ENCODE measurements at places on chromosomes 7 and 10.

GRCh38 chr10:73968098-73968521 lies 29.8 kb upstream of the VCL start:
- no peak for DNase-seq

GRCh38 chr10:131758062-131758938 lies 142.5 kb upstream of the PPP2R2D start:
- no peak for DNase-seq

- DNase-seq, result no peak
These were observed 27.6 kb upstream of the C10orf71 start for GRCh38 chr10:49271346-49271745.

DNA sequence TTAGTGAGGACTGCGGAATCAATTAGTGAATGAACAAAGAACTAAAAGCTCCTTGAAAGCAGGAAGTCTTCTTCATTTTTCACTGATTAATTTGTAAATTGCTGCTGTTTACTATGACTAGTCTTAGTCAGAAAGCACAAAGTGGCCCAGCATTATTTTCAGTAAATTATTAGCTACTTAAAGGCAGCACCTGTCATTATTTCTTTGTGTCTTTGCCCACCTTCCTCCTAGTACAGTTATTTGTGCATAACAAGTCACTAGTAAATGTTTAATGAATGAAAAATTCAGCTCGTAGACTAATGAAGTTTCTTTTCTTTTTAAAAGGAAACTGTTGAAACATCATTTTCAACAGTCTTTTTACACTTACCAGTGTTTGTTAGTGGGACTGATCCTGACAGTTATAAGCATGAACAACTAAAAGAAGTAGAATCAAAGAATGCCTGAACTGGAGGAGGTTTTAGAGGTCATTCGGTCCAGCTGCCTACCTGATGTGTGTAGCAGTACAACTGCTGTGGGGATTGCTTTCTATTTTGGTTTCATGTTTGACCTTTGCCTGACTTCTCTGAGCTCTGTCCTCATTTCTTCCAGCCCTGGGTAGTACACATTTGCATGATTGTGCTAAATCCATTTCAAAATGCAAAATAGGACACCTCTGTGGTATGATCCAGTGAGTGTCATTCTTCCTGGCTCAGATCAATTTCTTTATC lies 140.0 kb upstream of the PHYHIPL start:
- no peak for DNase-seq

- DNase-seq, result no peak
These were observed 121.6 kb downstream of the OAT start for GRCh38 chr10:124296813-124297788.

DNA sequence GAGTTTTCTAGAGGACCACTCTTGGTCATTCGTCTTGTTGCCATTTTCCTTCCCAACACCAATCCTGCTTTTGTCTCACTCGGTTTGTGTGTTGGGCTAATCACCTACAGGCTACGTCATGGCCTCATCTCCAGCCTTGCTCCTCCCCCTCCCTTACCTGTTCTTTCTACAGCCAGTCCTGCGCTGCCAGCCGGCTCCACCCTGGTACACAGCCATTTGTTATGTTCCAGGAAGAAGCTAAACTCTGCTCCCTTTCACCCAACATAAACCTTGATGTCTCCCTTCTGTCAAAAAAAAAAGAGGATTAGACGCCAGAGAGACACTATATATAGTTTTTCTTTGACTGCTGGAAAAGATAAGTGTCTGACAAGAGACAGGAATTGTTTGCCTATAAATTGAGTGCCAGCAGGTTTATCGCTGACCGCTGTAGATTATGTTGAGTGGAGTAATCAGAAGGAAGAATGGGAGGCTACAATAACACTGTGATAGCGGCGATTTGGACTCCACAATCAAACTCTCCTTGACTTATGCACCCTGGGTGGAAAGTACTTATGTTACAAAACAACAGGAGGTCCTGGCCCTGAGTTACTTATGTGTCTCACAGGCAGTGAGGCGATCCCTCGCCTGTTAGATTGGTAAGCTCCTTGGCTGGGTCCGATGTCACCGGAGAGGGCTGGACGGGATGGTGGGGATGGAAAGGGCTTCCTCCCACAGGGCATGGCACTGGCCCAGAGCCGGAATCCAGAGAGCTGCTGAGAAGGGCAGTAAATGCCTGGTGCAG lies 171.3 kb upstream of the BMPER start:
- DNase-seq, result no peak

DNA sequence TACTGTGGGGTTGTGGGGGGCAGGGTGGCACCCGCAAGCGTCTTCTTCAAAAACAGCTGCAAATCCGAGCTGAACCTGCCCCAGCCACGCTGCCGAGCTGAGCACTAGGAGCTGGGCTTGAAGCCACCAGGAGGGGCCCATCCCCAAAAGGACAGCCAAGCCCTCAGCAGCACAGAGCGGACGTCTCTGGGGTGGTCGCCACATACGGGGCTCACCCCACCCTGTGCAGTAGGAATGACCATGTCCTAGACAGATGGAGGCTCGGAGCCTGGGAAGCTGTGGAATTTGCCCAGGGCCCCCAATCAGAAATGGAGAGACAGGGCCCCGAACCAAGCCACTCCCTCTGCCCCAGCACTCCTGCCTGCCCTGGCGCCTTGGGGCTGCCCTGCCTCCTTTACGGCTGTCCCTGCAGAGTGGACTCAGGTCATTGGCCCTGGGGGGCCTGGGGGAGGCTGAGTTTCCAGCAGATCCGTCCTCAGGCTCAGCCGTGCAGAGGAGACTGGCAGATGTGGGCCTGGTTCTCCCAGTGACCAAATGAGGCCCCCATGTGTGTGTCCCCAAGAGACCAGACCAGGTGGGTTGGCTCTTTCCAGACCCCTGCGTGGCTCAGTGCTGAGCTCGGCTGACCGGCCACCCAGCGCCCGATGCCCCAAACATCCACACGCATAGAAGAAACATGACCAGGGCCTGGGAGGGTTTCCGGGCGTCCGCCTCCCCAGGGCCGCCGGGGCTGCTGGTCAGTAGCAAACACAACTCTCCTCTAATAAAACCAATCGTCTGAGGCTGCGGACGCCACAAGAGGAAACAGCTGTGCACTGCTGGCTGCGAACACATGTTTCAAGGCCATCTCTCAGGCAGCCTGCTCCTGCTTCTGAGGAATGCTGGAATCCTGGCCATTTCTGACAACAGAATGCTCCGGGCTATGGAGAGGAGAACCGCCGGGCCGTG lies 54.9 kb downstream of the PDGFA start:
- DNase-seq, result no peak

DNA sequence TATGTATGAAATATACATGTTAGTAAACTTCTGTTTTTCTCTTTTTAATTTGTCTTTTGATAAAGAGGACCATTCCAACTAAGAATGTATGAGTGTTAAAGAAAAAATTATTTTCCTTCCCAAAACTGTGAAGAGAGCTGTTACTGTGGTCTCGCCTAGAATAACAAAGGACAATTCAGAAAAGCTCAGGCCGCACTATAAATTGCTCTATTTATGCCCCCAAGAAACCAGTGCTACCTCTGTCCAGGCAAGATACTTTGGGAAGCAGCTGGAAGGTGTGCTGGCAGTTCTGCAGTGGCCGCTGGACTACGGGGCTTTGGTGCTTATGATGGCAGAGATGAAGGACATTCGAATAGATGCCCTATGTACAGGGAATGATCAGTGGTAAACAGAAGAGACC lies 252.1 kb downstream of the DOCK4 start:
- no peak for DNase-seq

- no peak for DNase-seq
These were observed 42.7 kb downstream of the GBF1 start for GRCh38 chr10:102287991-102288390.

DNA sequence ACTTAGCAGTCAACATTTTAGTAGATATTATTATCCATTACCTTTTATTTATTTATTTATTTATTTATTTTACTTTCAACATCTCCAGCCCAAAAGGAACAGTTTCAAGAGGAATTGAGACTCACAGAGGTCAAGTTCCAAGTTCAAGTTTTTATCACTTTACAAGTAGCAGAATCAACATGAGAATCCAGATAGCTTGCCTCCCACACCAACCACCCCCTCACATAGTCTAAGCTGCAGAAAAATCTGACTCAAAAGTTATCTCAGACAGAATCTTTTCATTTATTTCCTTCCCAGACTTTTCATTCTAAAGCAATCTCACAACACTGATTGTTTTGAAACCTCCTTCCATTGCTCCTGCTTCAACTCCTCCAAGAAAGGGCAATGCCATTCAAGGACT lies 129.6 kb downstream of the GRM3 start:
- no peak for DNase-seq

DNA sequence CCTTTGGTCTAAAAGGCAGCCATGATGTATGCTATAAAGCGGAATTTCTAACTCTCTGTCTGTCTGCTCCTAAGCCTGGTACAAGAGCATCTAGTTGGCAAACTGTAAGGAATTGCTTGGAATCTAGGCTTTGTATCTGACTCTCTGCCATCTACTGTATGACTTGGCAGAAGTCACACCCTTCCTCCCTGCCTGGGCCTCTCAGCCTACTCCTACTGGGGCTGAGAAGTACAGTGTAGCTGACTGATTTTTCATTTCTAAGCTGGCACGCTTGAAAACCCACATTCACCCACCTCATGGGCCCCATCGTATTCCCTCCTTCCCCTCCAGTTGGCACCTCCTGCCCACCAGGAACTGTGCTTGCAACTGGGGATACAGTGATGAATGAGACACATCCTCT lies 435.2 kb downstream of the PLXNA4 start:
- DNase-seq, result no peak

DNA sequence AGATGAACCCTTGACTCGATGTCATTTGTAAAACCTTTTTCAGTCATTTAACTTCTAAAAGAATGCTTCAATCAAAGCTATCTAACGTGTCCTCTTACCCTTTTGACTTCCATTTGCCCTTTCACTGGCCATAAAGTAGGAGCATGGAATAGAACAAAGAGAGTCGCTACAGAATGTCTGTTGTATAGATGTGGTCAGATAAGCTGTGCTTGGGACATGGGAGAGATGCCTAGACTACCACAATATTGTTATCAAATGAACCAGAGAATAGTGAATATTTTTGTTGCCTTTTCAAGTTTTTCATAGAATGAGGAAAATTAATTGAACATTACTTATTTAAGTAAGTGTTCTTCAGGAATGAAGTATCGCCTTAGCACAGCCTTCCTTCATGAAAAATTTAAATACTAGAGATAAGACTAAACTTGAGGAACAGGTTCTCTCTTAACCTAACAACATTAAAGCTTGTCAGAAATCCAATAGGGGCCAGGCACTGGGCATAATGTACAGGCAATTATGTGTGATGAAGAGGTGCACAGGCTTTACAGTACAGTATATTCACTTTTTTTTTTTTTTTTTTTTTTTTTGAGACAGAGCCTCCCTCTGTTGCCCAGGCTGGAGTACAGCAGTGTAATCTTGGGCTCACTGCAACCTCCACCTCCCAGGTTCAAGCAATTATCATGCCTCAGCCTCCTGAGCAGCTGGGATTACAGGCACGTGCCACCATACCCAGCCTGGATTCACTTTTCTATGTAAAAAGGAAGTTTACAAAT lies 7.5 kb upstream of the KMT2E start:
- no peak for DNase-seq

- peak; percentile 51 for DNase-seq
These were observed 202.7 kb downstream of the FAM107B start for GRCh38 chr10:14571866-14572507.

DNA sequence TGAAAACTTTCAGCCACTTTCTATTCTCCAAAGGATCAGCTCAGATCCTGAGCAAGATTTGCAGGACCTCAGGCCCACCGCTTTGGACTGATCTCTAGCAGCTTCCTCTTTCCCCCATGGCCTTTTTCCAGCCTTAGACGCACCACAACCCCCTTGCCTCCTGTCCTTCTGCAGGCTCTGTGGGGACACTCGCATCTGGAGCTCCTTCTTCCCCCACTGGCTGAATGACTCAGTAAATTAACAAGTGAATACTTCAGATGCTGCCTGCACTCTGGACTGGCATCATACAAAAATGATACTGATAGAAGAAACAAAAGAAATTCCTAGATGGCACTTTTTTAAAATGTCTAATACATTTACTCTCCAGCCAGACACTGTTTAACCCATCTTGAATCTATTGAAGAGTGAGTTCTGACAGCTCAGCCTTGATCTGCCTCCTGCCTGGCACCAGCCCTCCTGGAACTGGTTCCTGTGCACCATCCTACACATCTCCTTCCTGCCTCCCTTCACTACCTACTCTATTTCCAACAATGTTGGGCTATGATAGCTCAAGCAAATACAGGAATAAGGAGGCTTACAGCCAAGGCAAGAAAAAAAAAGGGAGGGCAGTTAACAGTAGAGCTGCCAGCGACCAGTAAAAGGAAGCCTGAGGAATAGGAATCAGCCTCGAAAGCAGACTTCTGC lies 3.3 kb downstream of the FRMPD2 start:
- DNase-seq, result no peak

DNA sequence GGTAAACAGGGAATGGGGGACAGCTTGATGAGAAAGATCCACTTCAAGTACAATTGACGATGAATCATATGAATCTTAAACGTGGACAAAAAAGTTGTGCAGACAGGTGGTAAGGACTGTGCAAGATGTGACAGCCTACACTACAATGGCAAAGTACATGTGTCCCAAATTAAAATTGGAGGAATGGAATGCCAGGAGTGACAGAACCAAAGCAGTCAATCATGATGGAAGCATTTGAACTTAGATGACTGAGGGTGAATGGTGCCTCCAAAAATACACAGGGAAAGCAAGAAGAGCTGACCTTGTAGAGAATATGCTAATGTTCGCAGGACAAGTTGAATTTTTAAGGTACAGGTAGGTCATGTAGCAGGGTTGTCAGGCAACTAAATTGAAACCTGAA lies 150.3 kb upstream of the WNT16 start:
- no peak for DNase-seq

DNA sequence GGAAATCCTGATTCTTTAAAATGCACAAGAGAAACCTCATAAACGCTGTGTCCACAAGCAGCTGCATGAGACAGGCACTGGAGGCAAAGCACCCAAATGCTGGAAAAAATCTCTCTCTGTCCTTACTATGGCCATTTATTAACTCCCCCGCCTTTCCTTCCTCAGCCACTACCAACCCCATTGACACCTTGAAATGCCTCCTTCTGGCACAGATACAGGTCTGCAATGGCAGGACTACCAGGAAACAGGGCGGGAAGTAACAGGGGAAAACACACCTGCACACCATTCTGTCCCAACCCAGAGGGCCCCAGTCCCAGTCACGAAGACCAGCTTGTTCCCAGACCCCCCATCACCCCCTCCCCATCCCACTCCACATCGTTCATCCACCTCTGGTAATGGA lies 224.3 kb downstream of the PARD3 start:
- no peak for DNase-seq

DNA sequence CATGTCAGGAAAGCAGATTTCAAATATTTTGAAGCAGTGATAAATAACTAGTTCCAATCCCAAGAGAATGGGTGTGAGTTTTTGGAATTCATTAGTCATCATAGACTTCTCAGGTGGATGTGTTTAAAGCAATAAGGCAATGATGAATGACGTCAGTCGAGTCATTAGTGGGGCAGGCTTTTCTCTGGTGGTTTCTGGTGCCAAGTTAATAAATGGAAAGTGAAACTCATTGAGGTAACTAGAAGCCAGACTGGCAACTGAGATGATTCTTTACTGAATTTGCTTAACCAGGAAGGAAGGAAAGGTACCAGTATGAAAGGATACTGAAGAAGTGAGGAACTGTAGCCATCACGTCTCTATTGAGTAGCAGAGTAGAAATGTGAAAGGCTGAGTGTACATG lies 311.0 kb downstream of the GPAM start:
- no peak for DNase-seq
